HepG2 (cell line): ENCODE measurements at places on chromosomes 4 and X. TPM values are rescaled to one million over a fixed set of nuclear protein-coding genes. Genes with fewer than 3 reads are reported as not detected.

Gene SMR3B
- not detected in 2 replicates for total RNA-seq

Gene ASB12
- total RNA-seq = not detected in 2 replicates

Gene GABRA4
- not detected in 2 replicates for total RNA-seq

Gene C4orf46
- total RNA-seq = 10.4 and 16.7 TPM in 2 replicates

Gene TLR3
- 0.07 and 0.11 TPM in 2 replicates for total RNA-seq

Gene GLRA3
- total RNA-seq = not detected in 2 replicates

Gene ABLIM2
- 0.18 and 0.20 TPM in 2 replicates for total RNA-seq

Gene SFRP2
- not detected in 2 replicates for total RNA-seq

Gene NAT8L
- 1.6 and 3.3 TPM in 2 replicates for total RNA-seq

Gene PNCK
- total RNA-seq = not detected in 2 replicates

Gene MUC7
- total RNA-seq = not detected in 2 replicates

Gene CXCL8
- total RNA-seq = 4.9 and 7.8 TPM in 2 replicates

Gene SPIN4
- total RNA-seq = 2.6 and 3.9 TPM in 2 replicates

Gene ERVMER34-1
- total RNA-seq = 0.24 and 0.35 TPM in 2 replicates

Gene MAGEA1
- total RNA-seq = not detected in 2 replicates

Gene DRP2
- total RNA-seq = 0.03 and 0.04 TPM in 2 replicates

Gene USP17L18
- total RNA-seq = not detected in 2 replicates

Gene MGAT4D
- not detected in 2 replicates for total RNA-seq

Gene FRMPD3
- not detected in 2 replicates for total RNA-seq

Gene ASB9
- total RNA-seq = 13.8 and 18.2 TPM in 2 replicates

Gene NRK
- total RNA-seq = not detected in 2 replicates

Gene ARR3
- not detected in 2 replicates for total RNA-seq

Gene PIN4
- total RNA-seq = 29.5 and 43.2 TPM in 2 replicates

Gene FAM184B
- not detected in 2 replicates for total RNA-seq

Gene F9
- total RNA-seq = not detected in 2 replicates

Gene CLGN
- 10.0 and 17.0 TPM in 2 replicates for total RNA-seq

Gene XK
- not detected in 2 replicates for total RNA-seq

Gene DRD5
- not detected in 2 replicates for total RNA-seq

Gene TDO2
- total RNA-seq = not detected in 2 replicates

Gene FAM50A
- total RNA-seq = 19.5 and 30.7 TPM in 2 replicates

Gene CHST7
- 2.6 and 5.2 TPM in 2 replicates for total RNA-seq

Gene CXorf51A
- total RNA-seq = not detected in 2 replicates

Gene WDR44
- 3.3 and 4.3 TPM in 2 replicates for total RNA-seq

Gene PRDM8
- not detected in 2 replicates for total RNA-seq

Gene CT47B1
- total RNA-seq = not detected in 2 replicates

Gene F11
- 27.6 and 58.0 TPM in 2 replicates for total RNA-seq

Gene MTHFD2L
- 11.2 and 14.9 TPM in 2 replicates for total RNA-seq

Gene UGT2A3
- 74.1 and 97.2 TPM in 2 replicates for total RNA-seq

Gene CXXC4
- not detected in 2 replicates for total RNA-seq

Gene TMEM271
- total RNA-seq = not detected in 2 replicates

Gene ANKRD50
- 4.4 and 10.2 TPM in 2 replicates for total RNA-seq

Gene SULT1E1
- total RNA-seq = 3.7 and 3.9 TPM in 2 replicates

Gene STIM2
- 8.2 and 19.3 TPM in 2 replicates for total RNA-seq

Gene QRFPR
- total RNA-seq = not detected in 2 replicates

Gene SH3D19
- total RNA-seq = 31.2 and 34.4 TPM in 2 replicates

Gene NEXMIF
- not detected in 2 replicates for total RNA-seq

Gene AKAP4
- not detected in 2 replicates for total RNA-seq

Gene SGMS2
- total RNA-seq = 1.2 and 1.3 TPM in 2 replicates

Gene MYL5
- 11.0 and 16.0 TPM in 2 replicates for total RNA-seq

Gene RBM47
- 2.5 and 3.9 TPM in 2 replicates for total RNA-seq

Gene PRR32
- not detected in 2 replicates for total RNA-seq

Gene GAGE12J
- total RNA-seq = not detected in 2 replicates

Gene HS6ST2
- total RNA-seq = not detected in 2 replicates

Gene PNMA3
- not detected in 2 replicates for total RNA-seq

Gene CLNK
- total RNA-seq = not detected in 2 replicates

Gene DCHS2
- not detected in 2 replicates for total RNA-seq

Gene ARSJ
- not detected in 2 replicates for total RNA-seq
